ENCODE measurements at places on chromosomes 3 and 15.

- no peak for DNase-seq
Observed at GRCh38 chr3:124876401-124876878, 10.7 kb downstream of the ITGB5 start.

DNA sequence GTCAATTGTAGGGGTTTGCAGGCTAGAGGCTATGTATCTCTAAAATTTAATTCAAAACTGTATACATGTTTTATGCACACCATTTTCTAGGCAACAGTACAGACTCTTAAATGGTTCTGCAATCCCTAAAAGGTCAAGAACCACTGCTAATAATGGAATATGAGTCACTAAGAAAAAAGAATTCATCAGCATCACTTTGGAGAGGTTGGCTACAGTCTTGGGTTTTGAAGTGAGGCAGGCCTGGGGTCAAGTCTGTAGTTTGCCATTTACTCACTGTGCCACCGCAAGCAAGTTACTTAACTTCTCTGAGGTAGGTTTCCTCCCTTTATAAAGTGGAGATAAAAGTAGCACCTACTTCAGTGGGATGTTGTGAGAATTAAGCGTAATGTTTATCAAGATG, 33.7 kb downstream of the THRB start:
- DNase-seq: no peak

DNA sequence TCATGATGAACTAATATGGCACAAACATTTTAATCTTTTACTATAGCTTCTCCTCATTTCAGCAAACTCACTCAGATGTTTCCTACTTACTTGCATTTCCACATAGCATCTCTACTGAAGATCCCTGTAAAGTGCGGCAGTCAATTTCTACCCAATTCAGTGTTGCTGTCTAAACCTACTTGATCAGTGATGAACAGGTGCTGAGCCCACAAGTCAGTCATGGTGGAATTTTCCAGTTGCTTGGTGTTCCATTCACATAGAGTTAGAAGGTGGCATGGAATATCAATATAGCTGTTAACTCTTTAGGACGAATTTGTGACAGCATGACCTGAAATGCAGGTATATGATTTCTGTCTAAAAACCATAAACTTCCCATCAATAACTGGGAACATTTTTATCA, 22.7 kb downstream of the MRPL3 start:
- no peak for DNase-seq

DNA sequence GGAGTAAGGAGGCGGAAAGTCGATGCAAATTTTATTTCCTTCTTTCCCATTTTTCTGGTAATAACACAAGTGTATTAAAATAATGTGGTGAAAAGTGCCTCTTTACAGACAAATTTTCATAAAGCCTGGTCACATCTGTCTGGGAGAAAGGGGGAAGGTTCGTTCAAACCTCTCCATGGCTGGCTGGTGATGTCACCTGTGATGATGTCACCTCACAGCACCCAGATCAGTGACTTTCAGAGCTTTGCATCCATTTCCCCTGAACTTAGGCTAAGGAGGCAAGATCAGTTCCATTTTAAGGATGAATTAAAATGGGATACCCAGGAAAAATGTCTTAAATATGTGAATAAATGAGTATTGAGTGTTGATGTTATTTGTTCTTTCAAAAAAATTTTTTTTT, 34.1 kb downstream of the ATP10A start:
- no peak for DNase-seq

DNA sequence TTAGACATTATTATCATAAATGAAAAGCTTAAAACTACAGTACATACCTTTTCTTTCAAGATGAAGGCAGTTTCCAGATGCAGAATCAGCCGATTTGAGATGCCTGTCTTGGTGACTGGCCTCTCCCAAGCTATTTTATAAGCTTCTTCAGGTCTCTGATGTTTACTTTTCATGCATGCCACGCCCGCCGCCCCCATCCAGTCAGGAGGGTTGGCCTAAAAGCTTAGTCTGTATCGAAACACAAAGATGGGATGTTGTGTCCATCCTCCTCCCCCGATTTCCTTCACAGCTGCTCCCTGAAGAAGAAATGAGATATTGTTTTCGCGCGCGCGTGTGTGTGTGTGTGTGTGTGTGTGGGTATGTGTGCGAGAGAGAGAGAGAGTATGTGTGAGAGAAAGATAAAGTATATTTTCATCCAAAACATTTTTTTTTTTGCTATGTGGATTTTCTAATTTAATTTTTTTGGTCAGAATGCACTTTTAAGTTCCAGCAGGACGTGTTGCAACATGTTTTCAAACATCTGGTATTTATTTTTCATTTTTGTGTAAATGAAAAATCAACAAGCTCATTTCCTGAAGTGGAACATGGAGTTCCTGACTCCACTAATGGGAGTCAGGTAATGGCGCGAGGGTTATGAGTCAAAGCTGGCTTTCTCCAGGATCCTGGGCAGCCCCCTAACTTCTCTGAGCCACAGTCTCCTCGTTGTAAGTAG, at the start of gene APOD:
APOD (minus strand) TSS at position 110 of the 712 bp plus-strand sequence. CDS start 4,479 bp downstream, outside the sequence.
- peak; percentile 63 for DNase-seq

DNA sequence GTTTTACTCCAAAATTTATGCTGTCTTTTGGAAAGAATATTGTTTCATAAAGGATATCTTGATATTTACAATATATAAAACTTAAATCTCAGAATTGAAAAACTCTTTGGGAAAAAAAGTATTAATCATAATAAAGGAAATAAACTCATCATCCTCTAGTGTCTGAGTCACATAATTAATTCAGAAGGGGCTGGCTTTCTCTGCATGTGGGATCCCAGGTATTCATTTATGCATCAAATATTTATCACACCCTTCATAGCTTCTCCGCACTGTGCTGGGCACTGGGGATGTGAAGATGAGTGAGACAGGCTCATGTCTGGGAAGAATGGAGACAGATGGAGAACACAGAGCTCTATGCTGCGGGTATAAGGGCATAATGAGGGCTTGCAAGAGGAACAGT, 65.6 kb downstream of the CCNL1 start:
- DNase-seq: no peak

GRCh38 chr15:48682942-48683651, 37.6 kb upstream of the FBN1 start:
- no peak for DNase-seq
